ENCODE measurements at places on chromosomes 7 and 10.

DNA sequence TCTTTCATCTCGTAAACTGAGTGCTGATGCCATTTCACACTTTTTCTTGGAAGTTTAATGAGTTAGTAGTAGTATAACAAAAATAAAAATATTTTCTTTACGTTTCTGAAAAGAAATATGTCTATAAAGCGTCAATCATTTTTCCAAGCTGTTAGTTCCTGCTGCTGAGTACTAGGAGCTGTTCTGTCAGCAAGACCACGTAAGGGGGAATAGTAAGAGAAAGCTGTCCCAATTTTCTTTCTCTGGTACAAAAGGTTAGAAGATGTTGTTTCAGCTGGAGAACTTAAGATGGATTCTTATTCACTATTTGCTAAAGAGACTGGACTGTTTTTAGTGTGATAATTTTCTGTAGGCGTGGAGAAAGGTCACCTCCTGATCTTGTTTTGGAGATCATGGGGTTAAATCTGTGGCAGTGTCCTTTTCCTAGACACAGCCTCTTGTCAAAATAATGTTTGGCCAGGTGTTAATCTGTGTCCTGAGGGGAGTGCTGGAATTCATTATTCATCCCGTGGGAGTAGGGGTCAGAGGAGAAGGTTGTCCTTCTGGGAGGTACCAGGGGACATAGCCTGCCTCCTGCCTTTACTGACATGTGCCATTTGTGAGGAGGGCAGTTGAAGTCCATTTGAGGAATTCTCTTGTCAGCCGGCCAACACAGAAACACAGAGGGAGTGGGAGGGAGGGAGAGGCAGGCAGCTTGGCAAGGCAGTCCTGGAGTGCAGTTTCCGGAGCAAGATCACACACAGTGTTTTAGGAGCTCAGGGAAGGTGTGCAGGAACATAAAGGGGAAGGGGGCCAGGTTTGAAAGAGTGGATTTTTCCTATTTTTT, 368.7 kb downstream of the AUTS2 start:
- DNase-seq: no peak

GRCh38 chr10:28199941-28200340, 102.9 kb downstream of the MPP7 start:
- DNase-seq: no peak

DNA sequence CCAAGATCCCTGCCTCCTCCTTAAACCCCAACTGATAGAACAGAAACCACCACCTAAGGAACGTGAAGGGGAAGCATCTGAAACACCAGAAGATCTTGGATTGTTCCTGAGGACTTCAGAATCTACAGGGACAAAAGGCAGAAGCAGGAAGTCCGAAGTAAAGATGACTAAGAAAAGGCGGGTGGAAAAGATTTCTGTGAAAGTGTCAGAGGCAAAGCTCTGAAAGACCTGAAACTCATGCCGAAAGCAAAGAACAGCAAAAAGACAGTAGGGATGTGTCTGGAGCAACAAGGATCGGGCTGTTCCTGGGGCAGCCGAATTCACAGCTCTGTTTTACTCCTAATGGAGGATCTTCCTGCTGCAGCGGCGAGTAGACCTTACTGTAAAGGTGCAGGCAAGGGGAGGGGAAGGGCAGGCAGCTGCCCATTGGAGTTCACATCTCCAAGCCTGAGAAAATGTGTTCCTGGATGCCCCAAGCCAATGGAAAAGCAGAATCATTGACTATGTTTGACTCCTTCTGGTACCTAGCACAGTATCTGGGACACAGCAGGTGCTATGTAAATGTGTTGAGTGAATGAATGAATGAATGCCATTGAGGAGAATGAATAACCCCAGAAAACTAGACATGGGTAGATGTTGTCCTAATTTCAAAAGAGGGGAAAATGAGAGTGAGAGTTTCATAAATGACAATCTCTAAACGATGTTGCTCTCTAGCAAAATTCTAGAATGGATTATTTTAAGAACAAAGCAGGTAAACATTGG, 40.4 kb downstream of the PDIA4 start:
- no peak for DNase-seq

GRCh38 chr7:553636-554111, 34.0 kb upstream of the PDGFA start:
- no peak for DNase-seq

DNA sequence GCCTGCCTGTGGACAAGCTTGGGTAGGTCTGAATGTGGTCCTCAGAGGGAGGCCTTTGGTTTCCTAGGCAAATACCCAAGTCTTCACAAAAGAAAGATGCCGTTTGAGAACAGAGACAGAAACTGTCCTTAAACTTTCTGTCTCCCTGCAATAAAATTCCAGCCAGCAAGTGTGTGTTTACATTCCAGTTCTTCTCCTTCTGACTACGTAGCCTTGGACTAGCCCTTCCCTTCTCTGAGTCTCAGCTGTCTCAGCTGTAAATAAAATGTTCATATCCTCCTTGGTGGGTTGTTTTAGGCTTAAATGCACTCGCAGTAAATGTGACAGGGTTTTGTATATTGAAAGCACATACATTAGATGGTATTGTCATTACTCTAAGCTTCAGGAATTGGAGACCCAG, 561.2 kb upstream of the MKI67 start:
- DNase-seq: no peak

GRCh38 chr7:70325509-70326101, 727.3 kb downstream of the AUTS2 start:
- DNase-seq: no peak

DNA sequence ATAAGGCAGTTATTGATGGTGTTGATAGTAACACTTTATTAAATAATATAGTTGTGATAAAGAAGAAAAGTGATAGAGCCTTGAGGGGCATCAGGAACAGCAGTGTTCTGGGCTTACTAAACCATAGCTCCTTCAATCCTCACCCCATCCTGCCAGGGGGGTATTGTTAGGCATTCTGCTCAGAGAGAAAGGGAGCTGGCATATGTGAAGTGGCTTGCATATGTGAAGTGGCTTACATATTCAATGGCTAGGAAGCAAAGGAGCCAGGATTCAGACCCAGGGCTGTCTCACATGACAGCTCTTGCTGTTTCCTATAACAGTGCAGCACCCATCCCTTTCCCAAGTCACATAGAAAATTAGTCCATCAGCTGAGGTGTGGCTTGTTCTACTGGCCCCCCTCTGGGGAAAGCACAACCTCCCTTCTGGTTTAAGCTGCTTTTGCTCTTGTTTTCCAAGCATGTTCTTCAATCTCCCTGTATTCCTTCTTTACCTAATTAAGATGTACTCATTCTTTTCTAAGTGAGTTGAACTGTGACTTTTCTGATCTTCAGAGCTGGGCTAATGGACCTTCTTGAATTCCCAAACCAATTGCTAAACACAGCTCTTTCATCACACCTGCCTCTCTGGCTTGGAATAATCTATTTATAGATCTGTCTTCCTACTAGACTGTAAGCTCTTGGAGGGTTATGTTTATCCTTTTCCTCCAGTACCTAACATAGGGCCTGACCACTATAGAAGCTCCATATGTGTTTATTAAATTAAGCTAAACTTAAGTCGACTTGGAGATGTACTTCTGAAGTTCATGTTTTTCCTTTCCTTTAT, 108.7 kb upstream of the GLI3 start:
- DNase-seq: no peak

DNA sequence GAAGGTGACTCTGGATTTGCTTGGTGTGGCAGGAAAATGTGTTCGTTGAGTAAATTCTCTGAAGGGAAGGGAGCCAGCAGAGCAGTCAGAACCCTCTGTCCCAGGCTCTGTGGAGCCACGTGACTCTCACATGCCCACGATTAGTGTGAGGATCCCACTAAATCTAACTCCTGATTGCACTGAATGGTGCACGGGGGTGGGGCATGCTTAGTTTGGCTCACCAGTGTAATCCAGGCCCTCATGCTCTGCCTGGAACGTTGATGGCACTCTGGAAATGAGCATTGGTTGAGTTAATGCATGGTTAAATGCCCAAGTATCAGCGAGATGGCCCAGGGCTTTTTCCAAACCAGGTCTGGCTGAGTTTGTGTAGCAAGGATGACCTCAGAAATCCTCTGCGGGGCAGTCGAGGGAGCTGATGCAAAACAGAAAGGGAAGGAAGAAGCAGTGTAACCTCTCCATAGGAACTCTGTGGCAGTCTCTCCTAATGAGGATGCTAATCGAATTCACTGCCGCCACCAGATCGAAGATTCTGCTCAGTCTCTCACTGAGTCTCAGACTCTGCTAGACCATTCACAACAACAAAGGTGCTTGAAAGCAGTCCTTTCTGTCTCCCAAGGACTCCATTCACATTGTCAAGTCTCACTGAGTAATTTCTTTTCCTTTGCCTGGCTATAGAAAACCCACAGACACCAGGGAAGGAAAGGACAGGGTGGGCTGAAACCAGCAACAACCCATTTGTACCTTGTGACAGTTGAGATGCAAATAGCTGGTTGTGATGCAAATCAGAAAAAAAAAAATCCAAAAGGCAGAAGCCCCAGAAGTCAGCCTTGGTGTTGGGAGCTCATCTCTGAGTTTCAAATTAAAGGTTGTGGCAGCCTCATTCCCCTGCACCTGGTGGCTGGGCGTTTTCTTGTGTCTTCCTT, 98.1 kb downstream of the C10orf105 start:
- DNase-seq: no peak

DNA sequence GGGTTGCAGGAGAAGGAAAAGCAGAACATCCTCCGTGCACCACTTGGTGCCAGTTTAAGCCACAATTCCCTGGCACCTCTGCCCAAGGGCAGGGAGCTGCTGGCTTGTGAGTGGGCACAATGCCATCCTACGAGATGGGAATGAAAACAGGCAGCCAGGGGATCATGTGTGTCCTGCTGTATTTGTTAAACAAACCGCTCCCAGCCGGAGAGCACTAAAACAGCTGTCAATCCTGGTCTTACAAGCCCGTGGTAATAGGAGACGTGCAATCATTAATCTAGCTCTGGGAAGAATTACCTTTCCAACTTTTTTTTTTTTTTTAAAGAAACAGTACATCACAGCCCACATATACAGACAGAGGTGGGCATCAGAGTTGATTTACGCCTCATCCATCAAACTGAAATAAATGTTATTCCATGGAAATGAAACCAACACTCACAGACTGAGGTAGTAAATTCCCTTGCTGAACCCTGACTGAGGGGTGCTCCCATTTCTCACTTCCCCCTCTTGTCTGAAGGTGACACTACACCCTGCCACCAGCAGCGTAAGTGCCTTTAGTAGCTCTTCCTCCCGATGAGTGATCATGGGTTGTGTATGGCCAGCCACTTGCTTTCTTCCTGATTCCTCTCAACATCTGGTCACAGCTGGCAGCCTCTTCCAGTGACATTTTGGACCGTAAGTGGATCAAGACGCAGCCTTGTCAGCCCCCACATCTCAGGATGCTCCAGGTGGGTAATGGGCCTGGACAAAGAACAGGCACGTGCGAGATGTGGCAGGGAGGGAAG, 143.8 kb downstream of the TEX36 start:
- DNase-seq: no peak

DNA sequence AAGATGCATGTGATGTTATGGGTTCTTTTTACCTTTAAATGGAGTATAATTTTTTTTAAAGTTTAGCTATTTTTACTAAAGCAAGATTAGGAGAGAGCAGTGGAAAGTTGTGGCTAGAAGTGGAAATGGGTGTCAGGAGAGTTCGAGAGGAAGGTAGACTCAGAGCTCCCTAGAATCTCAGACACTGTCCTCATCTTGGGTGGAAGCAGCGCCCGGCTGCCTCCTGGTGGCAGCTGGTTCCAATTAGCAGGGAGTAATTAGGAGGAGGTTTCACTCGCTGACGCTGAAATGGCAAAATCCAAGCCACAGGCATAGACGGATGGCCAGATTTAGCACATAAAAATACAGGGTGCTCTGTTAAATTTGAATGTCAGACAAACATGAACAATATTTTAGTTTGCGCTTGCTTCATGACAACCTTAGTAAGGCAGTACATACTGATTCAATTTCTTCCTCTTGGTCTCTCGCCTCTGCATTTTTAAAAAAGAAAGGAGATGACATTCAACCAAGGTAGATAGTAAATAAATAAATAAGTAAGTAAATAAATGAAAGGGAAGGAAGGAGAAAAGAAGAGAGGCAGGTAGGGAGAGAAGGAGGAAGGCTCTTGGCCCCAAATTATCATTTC, 58.5 kb downstream of the LGI1 start:
- peak; percentile 56 for DNase-seq

DNA sequence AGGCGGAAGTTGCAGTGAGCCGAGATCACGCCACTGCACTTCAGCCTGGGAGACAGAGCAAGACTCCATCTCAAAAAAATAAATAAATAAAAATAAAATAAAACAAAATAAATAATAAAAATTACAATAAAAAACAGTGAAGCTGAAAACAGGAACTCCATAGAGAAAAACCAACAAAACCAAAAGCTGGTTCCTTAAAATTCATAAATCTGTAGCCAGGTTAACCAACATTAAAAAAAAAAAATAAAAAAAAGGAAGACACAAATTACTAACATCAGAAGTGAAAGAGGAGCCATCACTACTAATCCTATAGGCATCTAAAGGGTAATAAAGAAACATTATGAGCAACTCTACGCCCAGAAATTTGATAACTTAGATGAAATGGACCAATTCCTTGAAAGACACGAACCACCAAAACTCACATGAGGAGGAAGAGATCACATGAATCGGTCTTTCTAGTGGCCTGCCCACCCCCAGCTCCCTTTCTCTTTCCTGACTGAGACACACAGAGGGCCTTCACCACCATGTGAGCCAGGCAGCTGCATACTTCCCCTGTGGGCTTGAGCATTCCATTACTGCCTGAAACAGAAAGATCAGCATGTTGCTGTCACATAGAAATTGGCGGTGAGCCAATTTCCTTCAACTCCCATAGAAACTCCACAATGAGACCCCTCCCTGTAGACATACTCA, 208.7 kb downstream of the MAD1L1 start:
- no peak for DNase-seq

DNA sequence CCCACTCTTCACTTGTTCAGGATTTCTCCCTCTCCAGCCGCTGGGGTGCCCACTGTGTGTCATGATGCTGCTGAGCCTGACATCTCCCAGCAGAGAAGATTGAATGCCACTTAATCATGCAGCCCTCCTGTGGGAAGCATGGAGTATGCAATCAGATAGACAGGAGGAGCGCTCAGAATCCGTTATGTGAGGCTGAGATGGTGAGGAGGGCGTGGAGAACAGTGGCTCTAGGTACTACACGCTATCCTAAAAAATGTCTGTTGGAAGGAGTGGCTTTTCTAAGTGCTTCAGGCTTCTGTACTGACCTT, 334.3 kb downstream of the LRMDA start:
- no peak for DNase-seq

GRCh38 chr10:122565766-122566206, 5.2 kb downstream of the DMBT1 start:
- DNase-seq: peak; percentile 86
